ENCODE measurements at places on chromosomes 7 and 10.

DNA sequence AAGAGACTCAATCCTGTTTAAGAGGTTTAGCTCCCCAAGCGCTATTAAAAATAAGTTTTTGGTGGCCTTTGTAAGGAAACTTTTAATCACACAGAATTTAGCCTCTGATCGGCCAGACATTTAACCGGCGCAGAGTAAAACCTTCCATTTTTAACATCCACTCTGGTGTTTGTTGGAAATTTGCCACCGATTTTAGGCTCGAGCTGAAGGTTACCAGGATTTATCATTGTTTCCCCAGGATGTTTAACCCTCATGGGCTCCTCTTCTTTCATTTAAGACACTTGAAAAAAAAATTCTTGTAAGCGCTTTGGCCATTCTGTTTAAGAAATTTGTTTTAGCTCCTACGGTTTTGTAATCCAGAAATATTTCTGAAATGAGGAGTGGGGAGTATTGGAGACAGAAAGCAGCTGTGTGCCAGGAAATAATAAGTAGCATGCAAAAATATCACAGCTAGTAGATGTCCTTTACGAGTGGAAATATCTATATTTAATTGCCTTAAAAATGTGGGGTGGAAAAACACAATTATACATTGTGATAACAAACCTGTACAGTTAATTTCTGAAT is 3.4 kb downstream of the NEUROD6 start:
- DNase-seq = no peak

DNA sequence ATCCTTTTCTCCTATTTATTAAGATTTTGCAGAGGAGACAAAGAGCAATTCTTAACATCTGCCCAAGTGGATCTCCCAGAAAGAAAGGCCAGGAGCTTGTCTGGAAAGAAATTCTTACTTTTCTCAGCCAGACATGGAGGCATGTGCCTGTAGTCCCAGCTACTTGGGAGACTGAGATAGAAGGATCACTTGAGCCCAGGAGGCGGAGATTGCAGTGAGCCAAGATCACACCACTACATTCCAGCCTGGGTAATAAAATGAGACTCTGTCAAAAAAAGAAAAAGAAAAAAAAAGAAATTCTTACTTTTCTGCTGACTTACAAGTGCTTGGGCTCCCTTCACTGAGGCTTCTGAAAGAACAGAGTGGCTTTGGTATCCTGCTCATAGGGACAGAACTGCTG is 2.4 kb upstream of the CYP3A43 start:
- no peak for DNase-seq

DNA sequence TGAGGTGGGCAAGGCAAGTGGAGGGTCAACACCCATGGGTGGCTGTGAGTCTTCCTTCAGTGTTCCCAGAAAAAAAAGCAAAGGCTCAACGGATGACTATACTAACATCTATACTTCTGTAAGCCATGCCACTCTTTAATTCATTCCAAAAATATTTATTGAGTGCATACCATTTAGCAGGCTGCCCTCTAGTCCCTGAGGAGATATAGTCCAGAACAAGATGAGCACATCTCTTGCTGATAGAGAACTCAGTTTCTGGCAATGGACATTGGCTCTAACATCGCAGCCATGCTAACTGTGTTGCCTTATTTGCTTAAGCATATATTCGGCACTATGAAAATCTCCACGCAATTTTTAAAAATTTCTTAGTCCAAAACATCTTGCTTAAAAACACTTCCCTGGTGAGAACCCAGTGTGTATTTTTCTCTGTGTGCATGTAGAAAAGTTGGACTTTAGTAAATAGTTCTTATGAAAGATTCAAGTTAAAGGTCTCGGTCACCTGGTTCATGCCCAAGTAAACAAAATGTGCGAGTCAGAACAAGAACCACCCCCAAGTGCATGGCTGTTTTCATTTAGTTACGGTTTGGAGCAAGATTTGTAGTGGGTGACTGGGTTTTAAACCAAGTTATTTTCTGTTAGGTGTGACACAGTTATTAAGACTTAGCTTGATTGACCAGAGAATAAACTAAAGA is 69.8 kb downstream of the MET start:
- no peak for DNase-seq

DNA sequence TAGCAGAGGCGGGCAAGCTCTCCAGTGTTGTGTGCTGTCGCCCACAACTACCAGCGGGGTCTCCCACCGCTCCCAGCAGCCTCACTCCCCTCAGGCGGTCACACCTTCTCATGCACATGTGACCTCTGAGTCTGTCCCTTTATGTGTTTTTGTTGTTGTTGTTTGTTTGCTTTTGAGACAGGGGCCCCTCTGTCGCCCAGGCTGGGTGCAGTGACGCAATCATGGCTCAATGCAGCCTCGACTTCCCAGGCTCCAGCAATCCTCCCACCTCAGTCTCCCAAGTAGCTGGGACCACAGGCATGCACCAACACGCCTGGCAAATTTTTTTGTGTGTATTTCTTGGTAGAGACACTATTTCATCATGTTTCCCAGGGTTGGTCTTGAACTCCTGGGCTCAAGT is 1.5 kb downstream of the CPSF4 start:
- DNase-seq = no peak

- no peak for DNase-seq
These were observed 76.5 kb downstream of the ELFN1 start for GRCh38 chr7:1746491-1746975.

- no peak for DNase-seq
These were observed 77.4 kb downstream of the PCLO start for GRCh38 chr7:83085299-83085698.

DNA sequence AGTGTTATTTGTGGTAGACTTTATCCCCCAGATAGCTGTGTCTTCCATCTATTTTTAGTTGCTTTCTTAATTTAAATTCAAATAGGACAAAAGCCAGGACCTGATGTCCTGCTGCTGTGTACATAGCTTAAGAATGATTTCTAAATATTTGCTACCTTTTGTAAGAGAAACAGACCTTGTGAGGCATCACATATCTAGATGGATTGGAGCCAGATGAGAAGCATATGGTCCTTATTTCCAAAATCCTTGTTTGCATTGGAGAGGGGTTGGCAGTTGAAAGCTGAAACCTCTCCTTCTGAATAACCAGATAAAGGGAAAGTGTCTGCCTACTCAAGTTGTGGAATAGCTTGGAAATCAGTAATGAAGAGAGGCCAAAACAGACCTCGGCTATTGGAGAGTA is 50.7 kb upstream of the AMPH start:
- no peak for DNase-seq

GRCh38 chr7:6284055-6284400 is 11.6 kb upstream of the CYTH3 start:
- no peak for DNase-seq
